GM06990 (cell line): ENCODE measurements at places on chromosomes 4 and X.

DNA sequence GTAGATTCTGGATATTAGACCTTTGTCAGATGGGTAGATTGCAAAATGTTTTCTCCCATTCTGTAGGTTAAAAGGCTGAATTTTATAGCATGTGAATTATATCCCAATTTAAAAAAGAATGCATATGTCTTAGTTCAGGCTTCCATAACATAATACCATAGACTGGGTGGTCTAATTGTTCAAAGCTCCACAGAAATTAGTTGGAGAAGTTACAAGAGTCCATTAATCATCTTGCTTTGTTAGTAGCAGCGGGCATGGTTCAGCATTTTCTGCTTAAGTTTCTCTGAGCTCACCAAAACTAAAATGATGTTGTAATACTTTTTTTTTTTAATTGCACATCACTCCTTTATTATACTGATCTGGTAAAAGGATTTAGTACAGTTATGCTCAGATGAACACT, 1.8 kb downstream of the PGAM4 start:
- DNase-seq = no peak

DNA sequence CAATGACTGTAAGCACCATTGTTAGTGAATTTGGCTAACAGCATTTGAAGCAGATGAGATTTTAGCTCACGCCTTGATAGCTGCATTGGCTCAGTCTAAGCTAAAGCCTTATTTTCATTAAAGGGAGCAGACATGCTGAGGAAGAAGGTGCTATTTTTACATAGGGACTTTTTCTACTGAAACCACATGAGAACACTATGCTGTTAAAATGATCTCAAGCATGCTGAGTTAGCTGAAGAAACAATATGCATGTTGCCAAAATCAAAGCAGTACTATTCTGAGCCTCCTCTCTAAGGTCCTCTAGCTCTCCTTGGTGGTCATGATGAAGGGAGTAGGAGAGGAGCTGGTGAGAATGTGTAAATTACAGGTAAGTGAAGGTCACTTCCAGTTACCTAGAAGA, 134.4 kb upstream of the JADE1 start:
- DNase-seq = peak; percentile 51

DNA sequence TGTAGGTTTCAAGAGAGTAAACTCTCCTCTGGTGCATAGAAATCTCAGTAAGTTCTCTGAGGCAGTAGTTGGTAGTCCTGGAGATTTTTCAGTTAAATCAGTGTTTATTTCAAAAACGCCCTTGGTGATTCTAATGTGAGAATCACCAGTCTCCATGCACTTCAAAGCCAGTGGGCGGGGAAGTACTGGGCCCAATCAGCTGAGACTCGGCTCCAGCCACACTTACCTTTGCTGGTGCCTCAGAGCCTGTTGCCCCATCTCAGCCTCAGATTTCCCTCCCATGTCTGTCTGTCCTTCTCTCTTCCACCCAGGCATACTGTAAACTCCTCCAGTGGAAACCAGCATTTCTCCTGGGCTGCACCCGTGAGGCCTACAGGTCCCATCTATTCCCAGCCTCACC, 7.4 kb upstream of the MGST2 start:
- DNase-seq = no peak

- no peak for DNase-seq
Observed at GRCh38 chr4:71487344-71487920, 148.6 kb downstream of the SLC4A4 start.

DNA sequence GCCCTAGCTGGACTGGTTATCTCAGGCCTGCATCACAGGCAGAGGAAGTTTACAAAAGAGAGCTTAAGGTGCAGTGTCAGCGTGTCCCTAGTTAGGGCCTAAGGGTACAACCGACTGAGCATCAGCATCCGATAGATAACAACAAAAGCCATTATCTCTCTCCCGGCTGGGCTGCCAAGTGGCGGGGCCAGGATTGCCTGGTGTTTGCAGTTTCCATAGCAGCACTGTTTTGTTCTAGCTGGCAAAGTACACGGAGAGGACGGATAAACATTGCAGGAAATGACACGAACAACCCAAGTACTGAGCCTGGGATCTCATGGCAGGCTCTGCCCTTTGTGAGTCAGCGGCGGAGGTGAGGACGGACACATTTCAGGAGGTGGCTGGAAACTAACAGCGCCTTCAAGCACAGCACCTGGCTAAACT, 104.7 kb upstream of the NOCT start:
- no peak for DNase-seq

DNA sequence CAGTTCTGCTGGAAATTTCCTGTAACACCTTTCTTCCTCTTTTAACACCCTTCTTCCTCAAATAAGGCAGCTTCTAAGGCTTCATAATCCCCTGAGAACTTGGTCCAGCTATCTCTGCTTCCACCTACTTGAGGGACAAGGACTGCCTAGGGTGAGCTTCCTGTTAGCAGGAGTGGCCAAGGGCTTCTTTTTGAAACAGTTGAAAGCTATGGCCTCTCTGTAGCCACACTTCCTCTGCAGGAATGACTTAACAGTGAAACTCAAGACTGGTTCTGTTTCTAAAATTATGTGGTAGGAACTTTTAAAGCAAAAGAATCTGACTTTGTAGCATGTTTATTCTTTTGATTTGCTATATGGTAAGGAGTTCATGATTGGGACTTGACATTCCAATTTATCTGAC, 108.5 kb upstream of the WDR1 start:
- DNase-seq = no peak

DNA sequence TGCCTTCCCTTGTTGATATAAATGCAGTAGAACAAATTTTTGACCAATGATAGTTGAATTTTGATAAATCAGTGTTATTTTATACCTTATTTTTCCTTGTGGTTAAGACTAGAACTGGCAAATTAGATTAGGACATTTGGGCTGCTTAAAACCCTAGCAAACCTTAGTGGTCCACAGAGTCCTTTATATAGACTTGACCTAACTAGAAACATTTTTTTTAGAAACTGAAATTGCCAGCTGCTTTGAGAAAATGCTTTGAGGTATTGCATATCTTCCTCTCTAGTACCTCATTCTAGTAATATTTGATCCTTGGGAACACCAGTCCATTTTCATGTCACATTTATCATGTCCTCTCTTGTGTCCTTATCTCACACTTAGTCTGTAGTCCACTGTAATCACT, 580.3 kb downstream of the FSTL5 start:
- DNase-seq = no peak

DNA sequence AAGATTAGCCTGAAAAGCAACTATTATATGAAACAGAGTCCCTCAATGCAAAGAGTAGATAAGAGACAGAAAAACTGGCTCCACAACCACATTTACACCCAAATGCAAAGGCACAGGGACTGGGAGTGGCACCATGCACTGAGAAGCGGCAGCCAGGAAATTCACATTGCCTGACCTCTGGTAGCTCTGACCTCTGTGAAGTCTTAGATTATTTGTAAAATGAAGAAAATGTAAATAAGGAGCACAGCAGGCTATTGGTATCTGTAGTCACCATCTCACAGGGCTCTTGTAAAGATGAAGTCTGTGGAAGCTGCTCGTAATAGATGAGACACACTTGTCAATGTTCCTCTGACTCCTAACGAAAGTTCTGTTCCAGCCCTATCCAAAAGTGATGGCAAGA, 69.7 kb downstream of the FAT1 start:
- no peak for DNase-seq

DNA sequence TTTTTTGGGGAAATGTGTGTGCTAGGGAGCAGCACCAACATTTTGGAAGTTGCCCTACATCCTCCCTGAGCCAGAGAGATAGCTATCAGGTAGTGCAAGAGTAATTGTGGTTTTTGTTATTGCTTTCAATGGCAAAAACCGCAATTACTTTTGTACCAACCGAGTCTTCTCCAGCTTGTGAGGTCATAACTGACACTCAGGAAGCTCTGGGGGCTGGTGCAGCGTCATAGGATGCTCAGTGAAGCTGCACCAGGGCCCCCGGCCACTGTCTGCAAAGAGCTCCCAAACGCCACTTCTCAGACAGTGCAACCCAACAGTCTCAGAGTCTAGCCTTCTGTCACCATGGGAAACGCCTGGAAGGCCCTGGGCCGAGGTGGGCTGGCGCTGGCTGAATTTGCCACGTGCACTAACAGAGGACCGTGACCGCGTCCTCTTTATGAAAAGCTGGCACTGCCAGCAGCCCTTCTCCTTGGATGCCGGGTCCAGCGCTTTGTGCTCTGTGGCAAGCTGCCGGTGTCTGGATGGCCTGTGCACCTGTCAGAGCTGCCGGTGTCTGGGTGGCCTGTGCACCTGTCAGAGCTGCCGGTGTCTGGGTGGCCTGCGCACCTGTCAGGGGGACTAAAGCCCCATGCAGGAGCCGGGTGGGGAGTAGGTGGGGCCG, 19.4 kb downstream of the SH3TC1 start:
- no peak for DNase-seq

- no peak for DNase-seq
Observed at GRCh38 chr4:14529653-14530052, 472.6 kb upstream of the CPEB2 start.

DNA sequence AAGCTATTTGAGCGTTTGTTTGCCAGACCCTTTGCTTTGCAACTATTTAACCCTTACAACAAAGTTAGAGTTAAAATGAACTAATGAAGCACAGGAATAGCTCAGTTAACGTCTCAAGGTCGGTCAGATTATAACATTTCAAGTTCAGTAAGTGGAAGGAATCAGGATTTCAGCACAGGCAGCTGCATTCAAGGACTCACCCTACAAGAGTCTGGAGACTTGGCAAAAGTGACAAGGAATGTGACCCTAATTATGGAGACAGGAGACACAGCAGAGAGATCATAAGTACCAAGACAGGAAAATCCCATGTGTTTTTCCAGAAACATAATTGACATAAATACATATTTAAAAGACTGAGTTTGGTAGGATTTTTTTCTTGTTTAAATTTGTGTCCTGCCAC, 1481.7 kb downstream of the TECRL start:
- no peak for DNase-seq

DNA sequence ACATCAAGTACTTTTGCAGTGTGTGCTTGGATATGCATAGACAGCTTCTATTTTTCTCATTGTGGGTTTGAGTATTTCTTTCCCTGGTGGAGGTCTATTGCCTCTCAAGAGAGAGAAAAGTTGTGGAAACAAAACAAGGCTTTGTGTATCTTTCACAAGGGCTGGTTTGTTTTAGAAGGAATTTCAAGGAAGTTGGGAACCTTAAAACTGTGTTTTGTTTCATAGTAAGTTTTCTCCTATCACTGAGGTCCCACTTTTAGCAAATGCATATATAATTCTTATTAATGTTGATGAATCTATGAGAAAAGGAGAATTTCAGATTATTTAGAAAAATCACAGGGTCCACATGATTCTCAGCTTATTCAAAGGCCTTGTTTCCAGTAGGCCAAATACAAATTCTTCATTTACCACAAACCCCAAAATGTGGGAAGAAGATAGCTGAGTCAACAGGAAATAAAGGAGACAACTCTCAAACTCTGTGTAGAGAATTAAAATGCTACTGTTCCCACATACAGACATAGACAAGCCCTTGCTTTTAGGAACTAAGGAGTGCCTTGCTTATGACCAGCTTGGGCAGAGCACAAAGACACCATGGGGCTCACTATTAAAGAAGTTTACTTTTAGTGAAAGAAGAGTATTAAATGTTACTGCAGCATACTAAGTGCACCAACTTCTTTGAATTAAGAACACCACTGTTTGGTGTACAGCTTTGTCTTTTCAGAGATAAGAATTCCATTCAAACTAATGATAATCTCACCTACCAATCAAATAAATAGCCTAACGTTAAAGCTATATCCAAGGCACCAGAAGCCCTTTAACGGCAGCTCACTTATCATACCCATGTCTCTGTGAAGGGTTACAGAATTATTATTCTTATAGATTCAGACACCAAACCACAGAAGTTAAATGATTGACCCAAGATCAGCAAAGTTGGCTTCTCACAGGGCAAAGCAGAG, 177.4 kb upstream of the LEF1 start:
- no peak for DNase-seq

- DNase-seq = no peak
Observed at GRCh38 chr4:185115827-185116232, 27.2 kb upstream of the SLC25A4 start.

DNA sequence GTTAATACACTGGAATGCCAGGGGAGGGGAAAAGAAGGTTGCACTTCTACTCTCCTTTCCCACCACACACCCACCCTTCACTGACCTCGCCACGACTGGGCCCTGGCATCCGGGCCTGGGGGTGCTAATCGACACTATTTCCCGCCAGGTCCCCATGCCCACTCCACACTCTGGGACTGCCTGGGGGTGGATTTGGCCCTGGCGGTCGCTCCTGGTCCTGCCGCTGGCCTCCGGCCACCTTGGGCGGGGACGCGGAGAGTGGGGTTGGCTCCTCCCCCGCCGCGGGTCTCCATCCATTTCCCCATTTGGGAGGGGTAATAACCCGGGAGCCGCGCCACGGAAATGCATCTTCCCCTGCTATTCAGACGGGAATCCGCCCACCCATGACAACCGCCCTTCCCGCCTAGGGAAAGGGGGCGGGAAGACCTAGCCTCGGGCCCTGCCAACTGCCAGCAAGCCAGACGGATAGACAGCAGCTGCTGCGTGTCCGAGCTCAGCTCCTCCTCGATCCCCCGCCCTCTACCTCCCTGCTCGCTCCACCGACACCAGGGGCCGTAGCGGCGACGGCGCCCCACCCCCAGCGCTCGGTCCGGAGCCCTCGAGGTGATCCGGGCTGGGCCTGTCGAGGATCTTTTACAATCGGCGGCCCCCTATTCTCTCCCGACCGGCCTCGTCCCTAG, 78.1 kb downstream of the RLIM start:
- DNase-seq = peak; percentile 42

- no peak for DNase-seq
Observed at GRCh38 chrX:152632445-152633097, 5.1 kb upstream of the GABRQ start.

DNA sequence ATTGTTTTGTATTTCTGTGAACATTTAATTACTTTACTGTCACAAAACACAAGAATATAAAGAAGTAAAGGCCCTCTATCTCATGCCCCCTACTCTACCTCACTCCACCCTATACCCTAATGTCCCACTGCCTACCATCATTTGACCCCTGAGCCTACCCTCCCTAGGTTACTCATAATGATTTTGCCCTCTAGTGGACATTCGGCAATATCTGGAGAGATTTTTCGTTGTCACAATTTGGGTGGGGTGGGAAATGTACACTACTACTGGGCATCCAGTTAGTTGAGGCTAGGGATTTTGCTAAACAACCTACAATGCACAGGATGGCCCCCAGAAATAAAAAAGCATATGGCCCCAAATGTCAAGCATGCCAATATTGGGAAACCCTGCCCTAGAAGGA, 10.2 kb downstream of the TEX13A start:
- DNase-seq = no peak

DNA sequence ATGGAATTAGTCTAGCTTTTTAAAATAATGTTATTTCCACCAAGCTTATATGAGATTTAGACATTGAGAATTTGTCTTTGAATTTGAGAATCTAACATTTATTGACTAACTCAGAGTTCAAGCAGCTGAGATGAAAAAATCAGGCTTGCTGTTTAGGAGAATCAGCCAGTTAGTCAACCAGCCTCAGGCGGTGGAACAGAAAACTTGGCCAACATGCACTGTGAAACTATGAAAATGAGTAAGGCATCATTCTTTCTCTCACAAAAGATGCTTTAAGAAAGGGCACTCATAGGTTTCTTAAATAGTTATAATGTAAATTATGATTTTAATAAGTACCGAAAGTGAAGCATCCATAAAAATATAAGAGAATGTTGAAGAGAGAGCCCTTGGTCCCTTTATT, 84.2 kb downstream of the NFKB1 start:
- DNase-seq = no peak
